NCI-H1105 (cell line): ENCODE measurements at places on chromosomes 2 and 18.

GRCh38 chr2:133644846-133645245, 76.6 kb upstream of the NCKAP5 start:
- DNase-seq, result no peak

- no peak for DNase-seq
These were observed 144.4 kb downstream of the CTIF start for GRCh38 chr18:48683197-48683596.

GRCh38 chr2:156472686-156473085, 36.5 kb downstream of the GPD2 start:
- no peak for DNase-seq

DNA sequence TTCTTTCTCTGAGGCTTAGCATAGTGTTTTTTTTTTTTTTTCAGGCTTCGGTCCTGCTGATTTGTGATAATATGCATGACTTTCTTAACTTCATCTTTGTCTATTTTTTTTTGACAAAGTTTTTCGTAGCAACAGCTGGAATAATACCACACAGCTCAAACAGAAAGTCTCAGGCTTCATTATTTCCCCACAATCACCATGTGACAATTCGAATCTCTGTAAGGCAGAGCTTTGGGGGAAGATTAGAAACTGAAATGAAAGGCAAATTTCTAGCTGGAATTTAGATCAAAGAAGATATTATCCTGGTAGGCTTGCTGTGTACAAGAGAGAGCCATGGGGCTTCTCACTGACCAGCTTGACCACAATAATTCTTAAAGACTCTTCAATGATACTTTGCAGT, 12.2 kb upstream of the CD28 start:
- DNase-seq, result no peak

GRCh38 chr2:241774419-241775222, 2.0 kb upstream of the GAL3ST2 start:
- no peak for DNase-seq

DNA sequence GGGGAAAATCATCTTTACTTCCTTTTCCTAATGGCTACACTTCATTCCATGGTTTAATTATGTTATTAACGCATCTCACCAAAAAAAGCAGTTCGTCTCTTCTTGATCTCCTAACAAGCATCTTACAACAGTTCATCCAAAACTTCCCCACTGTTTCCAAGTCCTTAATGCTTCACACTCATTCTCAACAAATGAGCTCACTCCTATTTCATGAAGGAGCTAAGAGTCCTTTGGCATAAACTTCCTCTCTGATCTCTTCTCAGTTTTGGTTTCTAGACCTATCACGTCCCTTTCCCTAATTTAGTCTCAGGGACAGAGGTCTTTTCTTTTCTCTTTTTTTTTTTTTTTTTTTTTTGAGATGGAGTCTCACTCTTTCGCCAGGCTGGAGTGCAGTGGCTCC, 205.9 kb upstream of the SLC39A10 start:
- DNase-seq, result no peak

DNA sequence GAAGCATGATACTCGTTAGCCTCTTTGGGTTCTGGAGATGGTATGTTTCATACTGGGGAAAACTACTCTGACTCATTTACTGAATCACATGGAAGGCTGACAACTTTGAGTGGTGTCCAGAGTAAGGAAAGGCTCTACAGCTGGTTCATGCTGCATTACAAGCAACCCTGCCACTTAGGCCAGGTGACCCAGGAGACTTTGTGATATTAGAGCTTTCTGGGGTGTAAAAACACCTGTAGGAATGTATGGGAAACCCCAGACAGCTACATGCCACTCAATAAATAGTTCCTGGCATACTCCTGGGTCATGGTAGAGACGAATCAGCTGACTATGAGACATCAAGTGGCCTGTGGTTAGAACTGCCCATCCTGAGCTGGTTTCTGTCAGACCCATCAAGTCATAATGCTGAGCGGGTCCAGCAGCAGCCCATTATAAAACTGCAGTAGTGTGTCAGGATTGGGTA, 21.3 kb upstream of the TCF7L1 start:
- DNase-seq, result no peak

GRCh38 chr18:7877609-7878008, 310.5 kb downstream of the PTPRM start:
- no peak for DNase-seq

- peak; percentile 49 for DNase-seq
These were observed 216.3 kb upstream of the DTNA start for GRCh38 chr18:34493566-34494358.

- no peak for DNase-seq
These were observed 23.4 kb upstream of the RMP24 start for GRCh38 chr18:35949090-35949489.

DNA sequence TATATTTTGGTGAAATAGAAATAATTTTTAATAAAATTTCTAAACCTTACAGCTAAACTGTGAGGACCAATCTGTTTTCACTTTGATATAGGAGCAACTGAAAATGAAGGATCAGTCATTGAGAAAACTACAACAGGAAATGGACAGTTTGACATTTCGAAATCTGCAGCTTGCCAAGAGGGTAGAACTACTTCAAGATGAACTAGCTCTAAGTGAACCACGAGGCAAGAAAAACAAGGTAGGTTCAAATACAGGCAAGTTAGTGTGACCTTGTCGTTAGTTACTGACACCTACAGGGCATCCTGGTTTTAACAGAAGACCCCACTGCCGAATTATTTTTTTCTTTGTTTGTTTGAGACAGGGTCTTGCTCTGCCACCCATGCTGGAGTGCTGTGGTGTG, 75.5 kb upstream of the STON1 start:
- no peak for DNase-seq

- DNase-seq, result no peak
These were observed 146.1 kb downstream of the PRPF40A start for GRCh38 chr2:152571048-152571766.

- DNase-seq, result no peak
These were observed 63.5 kb upstream of the TTN start for GRCh38 chr2:178870703-178871102.

DNA sequence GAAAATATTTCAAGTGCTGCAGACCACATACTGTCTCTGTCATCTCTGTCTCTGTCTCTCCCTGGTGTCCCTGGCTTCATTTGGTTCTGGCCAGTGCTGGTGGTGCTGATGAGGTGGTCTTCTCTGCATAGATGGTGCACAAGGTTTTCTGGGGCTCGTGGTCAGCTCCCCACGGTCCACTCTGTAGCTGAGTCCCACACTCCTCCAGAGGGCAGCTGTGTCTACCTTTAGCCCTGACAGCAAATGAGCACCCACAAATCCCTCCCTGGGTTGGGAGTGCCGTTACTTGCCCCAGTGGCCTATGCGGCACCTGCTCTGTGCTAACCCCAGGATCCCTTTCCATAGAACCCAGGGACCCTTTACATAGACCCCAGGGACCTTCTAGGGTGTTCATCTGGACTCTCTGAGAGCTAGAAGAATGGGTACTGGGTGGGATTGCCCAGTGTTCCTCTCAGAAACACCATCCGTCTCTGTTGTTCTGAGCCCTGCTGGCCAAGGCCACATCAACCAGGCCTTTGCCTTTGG, 129.3 kb downstream of the CAPN13 start:
- no peak for DNase-seq

DNA sequence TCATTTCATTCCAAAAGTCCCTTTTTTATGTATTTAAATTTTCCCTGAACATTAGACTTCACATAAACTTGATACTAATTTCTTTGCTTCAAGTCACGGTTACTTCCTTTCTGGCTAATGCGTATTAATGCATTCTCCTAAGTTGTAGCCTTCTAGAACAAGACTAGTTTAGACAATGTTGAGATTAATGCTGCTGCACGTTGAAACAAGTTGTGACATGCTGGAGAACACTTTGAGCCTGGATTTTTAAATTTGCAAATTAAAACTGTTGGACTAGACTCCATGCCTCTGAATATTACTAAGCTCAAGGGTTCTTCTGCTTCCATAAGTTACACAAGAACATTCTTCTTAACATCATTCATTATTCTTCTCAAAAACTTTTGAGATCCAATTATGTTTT, 29.1 kb downstream of the ID2 start:
- no peak for DNase-seq

- no peak for DNase-seq
These were observed 85.0 kb downstream of the ZAP70 start for GRCh38 chr2:97798416-97798815.

DNA sequence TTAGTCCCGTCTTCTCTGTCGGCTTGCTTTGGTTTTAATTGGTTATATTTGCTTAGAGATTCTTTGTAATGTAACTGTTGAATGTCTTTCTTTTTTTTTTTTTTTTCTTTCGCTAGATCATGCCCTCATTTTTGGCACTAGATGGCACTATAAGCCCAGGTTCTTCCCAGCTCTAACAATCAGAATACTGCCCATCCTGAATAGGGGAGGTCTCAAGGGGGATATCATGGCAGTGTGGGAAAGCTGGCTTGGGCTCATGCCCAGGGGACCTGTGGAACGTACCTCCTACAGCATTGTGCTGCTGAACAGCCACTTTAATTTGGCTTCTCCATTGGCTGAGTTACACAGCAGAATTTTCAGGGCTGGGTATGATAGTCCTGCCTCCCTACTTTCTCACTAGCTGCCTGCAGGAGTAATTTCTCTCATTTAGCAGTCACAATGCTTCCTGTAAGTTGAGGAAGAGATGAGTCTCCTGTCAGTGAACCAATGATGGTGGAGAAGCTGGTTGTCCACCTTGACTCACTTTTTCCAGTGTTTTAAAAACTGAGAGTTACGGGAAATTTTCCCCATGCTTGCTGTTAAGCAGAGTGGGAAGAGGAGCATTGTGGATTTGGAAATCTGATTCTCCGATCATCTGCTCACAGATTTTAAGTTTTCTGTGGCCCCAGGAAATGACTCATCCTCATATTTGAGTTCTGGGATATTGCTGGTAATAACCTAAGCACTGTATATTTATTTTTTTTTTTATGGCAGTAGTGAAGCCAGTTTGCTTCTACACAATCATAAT, 47.2 kb downstream of the RAD51AP2 start:
- peak; percentile 6 for DNase-seq

DNA sequence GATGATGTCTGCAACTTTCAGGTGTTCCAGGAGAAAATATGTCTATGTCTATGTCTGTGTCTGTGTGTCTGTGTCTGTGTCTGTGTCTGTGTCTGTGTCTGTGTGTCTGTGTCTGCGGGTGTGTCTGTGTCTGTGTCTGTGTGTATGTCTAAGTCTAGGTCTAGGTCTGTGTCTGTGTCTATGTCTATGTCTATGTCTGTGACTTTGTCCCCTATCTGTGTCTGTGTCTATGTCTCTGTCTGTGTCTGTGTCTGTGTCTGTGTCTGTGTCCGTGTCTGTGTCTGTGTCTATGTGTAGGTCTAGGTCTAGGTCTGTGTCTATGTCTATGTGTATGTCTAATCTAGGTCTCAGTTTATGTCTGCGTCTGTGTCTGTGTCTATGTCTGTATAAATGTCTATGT, 10.5 kb downstream of the IL1R2 start:
- no peak for DNase-seq

- no peak for DNase-seq
These were observed 90.7 kb downstream of the STK39 start for GRCh38 chr2:168156661-168157060.

DNA sequence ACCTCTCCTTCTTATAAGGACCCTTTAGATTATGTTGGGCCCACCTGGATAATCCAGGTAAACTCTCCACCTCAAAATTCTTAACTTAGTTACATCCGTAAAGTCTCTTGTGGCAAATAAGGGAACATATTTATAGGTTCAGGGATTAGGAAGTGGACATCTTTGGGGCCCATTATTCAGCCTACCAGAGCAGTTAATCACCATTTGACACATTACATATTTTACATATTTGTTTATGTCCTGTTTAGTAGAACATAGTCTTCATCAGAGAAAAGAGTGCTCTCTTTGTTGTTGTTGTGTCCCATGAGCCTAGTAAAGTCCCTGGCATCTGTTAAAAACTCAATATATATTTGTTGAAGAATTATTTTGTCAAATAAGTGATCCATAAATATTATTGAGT, 134.0 kb upstream of the SPATS2L start:
- DNase-seq, result no peak

- no peak for DNase-seq
These were observed 32.0 kb downstream of the MARCHF4 start for GRCh38 chr2:216340280-216340631.

GRCh38 chr2:164651361-164651760, 30.1 kb upstream of the GRB14 start:
- DNase-seq, result no peak

DNA sequence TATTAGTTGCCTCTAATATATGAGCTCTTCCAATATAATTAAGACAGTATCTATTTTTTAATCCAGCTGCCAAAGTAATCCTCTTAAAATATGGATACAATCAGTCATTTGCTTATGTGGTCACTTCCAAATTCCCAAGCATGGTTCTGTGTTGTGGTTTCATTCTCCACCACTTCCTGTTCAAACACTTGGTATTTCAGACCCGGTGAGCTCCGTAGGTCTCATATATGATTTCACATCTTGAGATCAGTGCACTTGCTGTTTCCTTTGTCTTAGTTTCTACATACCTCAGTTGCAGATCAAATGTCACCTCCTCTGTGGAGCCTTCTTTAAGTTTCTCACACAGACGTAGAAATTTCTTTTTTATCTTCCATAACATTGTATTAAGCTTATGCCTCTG, 254.2 kb downstream of the KCNS3 start:
- DNase-seq, result no peak
